ENCODE measurements at places on chromosomes 2 and 18.

DNA sequence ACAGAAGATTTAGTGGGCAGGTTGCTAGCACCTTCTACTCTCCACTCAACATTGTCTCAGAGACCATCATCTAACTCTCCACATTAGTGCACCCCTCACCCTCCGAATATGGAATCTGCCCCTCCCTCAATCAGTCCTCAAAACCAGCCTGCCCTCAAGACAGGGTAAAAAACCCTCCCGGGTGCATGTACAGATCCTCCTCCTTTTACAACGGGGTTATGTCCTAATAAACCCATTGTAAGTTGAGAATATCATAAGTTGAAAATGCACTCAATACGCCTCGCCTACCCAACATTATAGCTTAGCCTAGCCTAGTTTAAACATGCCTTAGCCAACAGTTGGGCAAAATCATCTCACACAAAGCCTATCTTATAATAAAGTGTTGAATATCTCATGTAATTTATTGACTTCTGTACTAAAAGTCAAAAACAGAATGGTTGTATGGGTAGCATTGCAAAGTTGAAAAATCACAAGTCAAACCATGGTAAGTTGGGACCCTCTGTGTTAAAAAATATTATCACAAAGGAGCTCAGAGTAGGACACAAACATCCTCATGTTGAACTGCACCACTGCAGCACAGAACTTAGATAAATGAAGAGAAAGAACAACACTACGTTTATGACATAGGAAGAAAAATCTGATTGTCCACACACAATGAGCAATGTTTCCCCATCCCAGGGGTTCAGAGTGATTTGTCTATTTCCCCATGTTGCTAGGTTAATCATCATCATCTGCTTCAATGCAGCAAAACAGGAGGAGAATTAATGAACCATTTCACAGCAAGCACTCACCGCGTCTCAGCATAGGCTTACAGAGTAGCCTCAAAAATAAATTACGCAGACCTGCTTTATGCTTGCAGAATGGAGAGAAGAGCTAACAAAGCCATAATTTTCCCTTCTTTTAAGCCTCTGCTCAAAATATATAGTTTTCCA lies 184.1 kb upstream of the ARL4C start:
- no peaks in the 10 kb centered on the region for H3K36me3 ChIP-seq
- H3K27me3 ChIP-seq, result peaks cover 2% of the 10 kb centered on the region
- no peak overlapping the region for H3K4me3 ChIP-seq
- no peak overlapping the region for H3K27ac ChIP-seq
- no peaks in the 10 kb centered on the region for H3K4me1 ChIP-seq

DNA sequence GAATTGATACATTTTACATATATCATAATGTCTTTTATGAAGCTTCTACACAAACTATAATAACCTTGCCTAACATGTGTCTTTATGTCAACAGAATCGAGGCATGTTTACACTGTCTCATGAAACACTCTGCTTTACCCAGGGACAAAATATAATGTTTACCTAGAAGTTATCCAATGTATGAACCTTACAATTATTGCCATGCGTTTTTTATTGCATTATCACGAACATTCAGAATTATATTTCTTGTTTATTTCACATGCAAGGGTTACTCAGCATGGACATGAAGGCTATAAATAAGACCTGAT lies 19.8 kb downstream of the LONRF2 start:
- H3K27ac ChIP-seq, result no peak overlapping the region
- peaks cover 59% of the 10 kb centered on the region for H3K27me3 ChIP-seq
- peaks cover 3% of the 10 kb centered on the region for H3K36me3 ChIP-seq
- H3K4me3 ChIP-seq, result no peak overlapping the region
- no peaks in the 10 kb centered on the region for H3K4me1 ChIP-seq

- H3K4me3 ChIP-seq, result no peak overlapping the region
- H3K4me1 ChIP-seq, result peaks cover 61% of the 10 kb centered on the region
- H3K27ac ChIP-seq, result peak overlapping the region; percentile 98
- no peaks in the 10 kb centered on the region for H3K36me3 ChIP-seq
These were observed 110.8 kb downstream of the SMAD7 start for GRCh38 chr18:48839819-48840490.

DNA sequence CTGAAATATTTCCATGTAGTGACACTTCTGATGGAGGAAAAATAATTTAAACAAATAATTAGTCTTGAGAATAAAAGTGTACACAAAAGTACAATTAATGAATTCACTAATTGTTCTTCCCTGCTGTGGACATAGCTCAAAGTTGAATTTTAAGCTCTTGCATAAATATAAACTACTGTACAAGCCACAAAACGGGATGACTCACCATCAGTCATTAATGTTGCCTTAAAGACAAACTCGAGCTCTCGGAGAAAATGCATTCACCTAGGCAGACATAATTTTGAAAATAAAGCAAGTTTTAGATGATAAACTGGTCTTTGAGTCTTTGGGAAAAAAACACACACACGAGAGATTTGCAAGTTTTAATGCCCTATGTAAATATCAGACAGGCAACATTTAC lies 436.4 kb downstream of the ZNF521 start:
- no peaks in the 10 kb centered on the region for H3K4me1 ChIP-seq
- H3K27me3 ChIP-seq, result peaks cover 6% of the 10 kb centered on the region
- H3K27ac ChIP-seq, result no peak overlapping the region
- H3K4me3 ChIP-seq, result no peak overlapping the region
- no peaks in the 10 kb centered on the region for H3K36me3 ChIP-seq

- no peak overlapping the region for H3K27ac ChIP-seq
- no peaks in the 10 kb centered on the region for H3K36me3 ChIP-seq
- no peaks in the 10 kb centered on the region for H3K27me3 ChIP-seq
- no peak overlapping the region for H3K4me3 ChIP-seq
These were observed 129.8 kb upstream of the CAB39 start for GRCh38 chr2:230582851-230583283.

- H3K27ac ChIP-seq, result no peak overlapping the region
- no peaks in the 10 kb centered on the region for H3K36me3 ChIP-seq
- DNase-seq, result no peak
These were observed 15.8 kb downstream of the BIN1 start for GRCh38 chr2:127091148-127091547.

Measured in T-helper 17 cell (primary cell).